A549 treated with AZD2906 at 1 μM for 4 hours (cell line): ENCODE measurements at places on chromosomes 4 and X. TPM values are rescaled to one million over a fixed set of nuclear protein-coding genes. Genes with fewer than 3 reads are reported as not detected.

The TDO2 gene
- 0.37 to 0.63 TPM (median 0.55 TPM) in 5 replicates for total RNA-seq

The SLITRK4 gene
- not detected in 5 replicates for total RNA-seq

The TLL1 gene
- 0.12 to 0.38 TPM (median 0.15 TPM) in 5 replicates for total RNA-seq

The CORIN gene
- total RNA-seq: not detected in 5 replicates

The GLRB gene
- total RNA-seq: 0.51 to 1.00 TPM (median 0.63 TPM) in 5 replicates

The HERC5 gene
- total RNA-seq: 3.4 to 4.7 TPM (median 3.4 TPM) in 5 replicates

The SCML2 gene
- 6.7 to 9.8 TPM (median 8.0 TPM) in 5 replicates for total RNA-seq

The ACE2 gene
- total RNA-seq: not detected in 5 replicates

The GPM6B gene
- total RNA-seq: 0.24 to 0.61 TPM (median 0.39 TPM) in 5 replicates

The HPGDS gene
- not detected in 5 replicates for total RNA-seq

The STATH gene
- not detected in 5 replicates for total RNA-seq

The SPATA4 gene
- 0.13 to 0.45 TPM (median 0.24 TPM) in 5 replicates for total RNA-seq

The YY2 gene
- total RNA-seq: 1.9 to 2.7 TPM (median 2.6 TPM) in 5 replicates

The C4orf54 gene
- total RNA-seq: not detected in 5 replicates

The USP38 gene
- 7.7 to 9.2 TPM (median 8.3 TPM) in 5 replicates for total RNA-seq
